ENCODE measurements at places on chromosomes 1 and 21.

GRCh38 chr1:192927496-192927895 is 118.7 kb downstream of the RGS2 start:
- DNase-seq, result no peak

- no peak for DNase-seq
These were observed 5.1 kb upstream of the MTFR1L start for GRCh38 chr1:25814549-25815087.

- DNase-seq, result peak; percentile 50
These were observed 80.0 kb downstream of the NDUFS5 start for GRCh38 chr1:39105841-39106765.

DNA sequence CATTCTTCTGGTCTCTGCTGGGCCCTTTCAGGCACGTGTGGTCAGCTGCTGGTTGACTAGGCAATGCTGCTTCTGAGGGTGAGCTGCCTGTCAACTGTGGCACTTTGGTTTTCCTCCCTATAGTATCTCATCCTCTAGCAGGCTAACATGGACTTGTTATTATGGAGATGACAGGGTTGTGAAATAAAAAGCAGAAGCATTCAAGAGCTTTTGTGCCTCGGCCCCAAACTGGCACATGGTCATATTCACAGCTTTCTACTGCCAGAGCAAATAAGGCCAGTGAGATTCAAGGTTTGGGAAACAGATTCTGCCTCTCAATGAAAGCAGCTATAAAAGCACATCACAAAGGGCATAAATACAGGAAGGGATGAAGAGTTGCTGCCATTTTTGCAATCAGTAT is 1.6 kb upstream of the ZNF124 start:
- DNase-seq, result no peak

GRCh38 chr1:156458181-156458503 is 42.4 kb downstream of the MEF2D start:
- no peak for DNase-seq

- no peak for DNase-seq
These were observed 800 bp upstream of the DNMT3L start for GRCh38 chr21:44262338-44263056.

DNA sequence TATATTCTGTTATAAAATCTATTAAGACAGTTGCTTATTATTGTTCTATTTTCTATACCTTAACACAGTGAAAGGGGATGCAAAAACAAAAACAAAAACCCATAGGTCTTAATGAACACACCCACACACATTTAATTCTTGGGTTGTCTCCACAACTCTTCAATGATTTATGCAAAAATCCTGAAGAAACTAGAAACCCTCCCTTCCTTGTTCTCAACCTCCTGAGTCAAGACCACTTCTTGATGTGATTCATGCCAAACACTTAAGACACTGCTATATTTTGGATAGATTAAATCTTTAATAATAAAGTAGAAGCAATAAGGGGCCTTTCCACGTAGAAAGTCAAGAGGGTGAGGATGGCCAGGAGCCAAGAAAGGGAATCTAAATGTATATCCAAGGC is 23.4 kb downstream of the SCAF4 start:
- no peak for DNase-seq

DNA sequence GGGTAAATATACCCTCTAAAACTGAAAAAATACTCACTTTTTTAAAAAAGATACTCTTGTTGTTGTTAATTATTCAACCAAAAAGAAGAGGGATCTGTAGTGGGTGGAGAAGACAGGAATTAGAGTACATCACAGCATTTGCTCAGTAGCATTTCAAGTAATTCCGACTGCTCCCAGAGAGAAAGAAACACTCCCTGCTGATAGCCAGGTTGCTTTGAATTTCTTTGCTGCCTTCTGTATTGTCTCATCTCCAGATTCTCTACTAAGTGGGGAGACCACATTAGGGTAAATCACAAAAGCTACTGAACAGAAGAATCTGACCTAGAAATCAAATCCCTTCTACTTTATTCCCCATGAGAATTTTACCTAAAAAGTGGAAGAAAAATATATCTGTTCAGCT is 661.1 kb downstream of the BRINP3 start:
- no peak for DNase-seq

DNA sequence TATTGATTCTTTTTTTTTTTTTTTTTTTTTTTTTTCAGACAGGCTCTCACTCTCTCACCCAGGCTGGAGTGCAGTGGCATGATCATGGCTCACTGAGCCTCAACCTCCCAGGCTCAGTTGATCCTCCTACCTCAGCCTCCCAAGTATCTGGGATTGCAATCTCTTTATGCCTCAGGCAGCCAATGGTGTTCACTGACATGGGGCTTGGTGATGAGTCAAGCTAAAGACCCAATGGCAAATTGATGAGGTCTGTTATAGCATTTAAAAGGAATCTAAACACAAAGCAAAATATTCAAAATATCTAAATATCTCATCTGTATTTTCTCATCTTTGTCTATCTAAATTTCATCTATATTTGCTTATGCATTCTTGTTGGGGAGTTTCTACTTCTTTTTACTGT is 30.5 kb upstream of the CAMSAP2 start:
- no peak for DNase-seq

DNA sequence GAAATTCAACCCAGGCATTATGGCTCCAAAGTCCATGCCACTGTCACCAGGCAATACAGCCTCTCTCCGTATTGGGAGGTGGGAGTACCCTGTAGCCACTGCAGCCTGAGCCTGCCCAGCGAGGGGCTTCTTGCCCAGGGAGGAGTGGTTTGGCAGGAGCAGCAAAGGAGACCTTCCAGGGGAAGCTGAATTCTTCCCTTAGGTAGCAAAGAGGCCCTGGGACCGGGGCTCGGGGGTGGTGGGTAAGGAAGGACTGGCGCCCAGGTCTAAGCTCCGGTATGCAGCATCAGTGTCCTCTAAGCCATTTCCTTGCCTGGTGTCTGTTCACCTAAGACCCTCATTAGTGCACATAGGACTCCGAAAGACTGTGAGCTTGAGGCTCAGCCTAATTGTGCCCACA is 17.0 kb downstream of the TNNT2 start:
- no peak for DNase-seq

DNA sequence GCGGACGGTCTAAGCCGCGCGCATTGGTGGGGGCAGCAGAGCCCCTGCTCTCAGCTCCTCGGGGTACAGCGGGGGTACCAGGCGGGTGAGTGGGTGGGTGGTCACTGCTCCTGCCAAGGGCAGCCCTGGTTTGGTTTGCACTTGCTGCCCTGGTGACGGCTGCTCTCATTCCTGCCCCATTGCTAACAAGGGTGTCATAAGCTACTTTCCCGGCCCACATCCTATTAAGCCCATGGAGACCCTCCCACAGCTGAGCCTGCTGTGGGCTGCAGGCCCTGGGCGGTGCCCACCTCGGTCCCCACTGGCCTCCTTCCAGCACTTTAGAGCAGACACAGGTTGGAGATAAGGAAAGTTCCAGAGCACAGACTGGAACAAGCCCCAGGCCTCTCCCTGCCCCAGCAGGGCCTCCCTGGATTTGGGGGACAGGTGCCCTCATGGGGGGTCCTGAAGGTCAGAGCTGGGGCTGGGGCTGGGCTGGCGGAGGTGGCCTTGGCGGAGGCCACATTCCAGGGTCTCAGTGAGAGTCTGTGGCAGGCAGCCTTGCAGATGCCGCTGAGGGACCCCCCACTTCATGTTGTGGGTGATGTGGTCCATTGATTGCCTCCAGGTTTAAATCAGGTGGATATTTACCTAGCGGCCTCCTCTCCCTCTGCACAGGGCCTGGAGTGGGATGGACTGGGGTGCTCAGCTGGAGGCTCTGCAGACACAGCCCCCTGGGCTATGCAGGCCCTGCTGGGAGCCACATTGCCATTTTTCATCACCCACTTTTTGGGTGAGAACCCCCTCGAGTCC is 27.0 kb downstream of the COL18A1 start:
- no peak for DNase-seq

DNA sequence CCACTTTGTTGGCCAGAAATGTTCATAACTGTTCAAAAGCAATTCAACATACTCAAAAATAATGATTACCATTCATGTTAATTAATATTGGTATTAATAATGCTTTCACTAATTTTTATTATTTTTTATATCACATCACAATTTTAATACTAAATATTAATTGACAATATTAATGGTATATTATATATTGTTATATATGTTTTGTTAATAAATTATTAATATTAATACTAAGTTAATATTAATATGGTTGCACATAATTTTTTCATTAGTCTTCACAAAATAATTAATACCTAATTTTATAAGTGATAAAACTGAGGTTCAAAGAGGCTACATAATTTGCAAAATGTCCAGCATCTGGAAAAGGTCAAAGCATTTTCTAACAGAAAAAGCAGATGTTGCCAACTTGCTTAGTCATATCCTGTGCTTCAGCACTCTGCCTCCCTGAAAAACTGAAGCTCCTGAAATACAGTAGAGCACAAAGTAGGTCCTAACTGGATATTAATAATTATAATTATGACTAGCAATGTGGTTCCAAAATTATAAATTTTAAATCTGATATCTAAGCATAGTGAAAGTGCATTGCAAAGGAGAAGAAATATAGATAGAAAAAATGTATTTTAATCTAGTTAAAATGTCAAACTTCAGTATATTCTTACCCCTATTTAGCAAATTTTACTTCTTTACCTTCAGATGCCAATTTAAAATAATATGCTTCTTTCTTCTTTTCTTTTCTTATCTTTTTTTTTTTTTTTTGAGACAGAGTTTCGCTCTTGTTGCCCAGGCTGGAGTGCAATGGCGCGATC is 123.2 kb upstream of the TNFSF4 start:
- no peak for DNase-seq

GRCh38 chr21:27653481-27653880 is 686.6 kb upstream of the ADAMTS5 start:
- DNase-seq, result no peak

DNA sequence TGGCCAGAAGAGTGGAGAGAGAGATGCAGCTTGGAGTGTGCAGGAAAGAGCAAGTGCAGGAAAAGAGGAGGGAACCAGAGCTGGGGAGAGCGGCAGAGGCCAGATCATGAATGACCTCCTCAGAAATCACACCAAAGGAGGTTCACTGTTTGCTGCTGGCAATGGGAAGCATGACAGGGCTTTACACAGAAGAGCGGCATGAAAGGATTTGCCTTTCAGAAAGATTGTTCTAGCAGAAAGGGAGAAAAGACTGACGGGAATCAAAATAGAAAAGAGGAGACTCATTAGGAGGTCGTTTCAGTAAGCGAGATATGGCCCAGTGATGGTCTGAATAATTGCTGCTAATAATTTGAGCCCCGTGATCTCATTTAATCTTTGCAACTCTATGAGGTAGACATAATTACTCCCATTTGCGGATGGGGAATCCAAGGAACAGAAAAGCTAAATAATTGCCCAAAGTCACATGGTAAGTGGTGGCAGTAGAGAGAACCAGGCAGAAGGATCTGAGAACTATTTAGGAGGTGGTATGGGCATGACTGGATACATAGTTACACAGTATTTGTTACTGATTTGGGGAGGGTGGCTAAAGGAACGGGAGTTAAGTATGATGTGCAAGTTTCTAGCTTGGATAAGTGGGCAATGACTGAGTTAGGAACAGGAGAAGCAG is 12.5 kb upstream of the HNRNPR start:
- DNase-seq, result no peak

DNA sequence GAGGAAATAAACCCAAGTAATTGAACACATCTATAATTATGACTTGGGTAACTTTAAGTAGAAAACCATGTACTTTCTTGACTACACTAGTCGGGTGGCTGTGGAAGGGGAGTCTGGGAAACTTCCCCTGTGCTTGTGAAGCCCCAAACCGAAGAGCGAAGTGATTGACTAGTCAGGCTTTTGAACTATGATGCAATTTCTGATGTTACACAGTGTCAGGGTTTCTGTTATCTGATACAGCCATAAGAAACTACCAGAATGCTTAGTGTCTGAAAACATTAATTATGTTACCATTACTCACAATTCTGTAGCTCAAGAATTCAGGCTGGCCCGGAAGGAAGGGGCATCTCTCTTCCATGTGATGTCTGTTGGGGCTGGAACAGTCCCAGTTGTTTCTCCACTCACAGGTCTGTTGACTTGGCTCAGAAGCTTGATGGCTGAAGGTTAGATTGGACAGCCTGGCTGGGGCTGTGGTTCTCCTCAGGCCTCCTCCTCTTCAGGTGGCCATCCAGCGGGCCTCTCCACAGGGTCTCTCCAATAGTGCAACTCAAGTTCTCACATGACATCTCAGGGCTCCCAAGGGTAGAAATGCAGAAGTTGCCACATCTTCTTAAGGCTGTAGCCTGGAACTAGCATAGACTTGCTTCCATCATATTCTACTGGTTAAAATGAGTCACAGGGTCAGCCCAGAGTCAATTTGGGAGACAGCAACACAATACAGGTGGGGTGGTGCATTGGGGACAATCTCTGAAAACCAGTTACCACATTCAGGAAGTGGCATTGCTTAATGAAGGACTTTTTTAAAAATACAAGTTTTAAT is 8.3 kb upstream of the C8B start:
- DNase-seq, result no peak

DNA sequence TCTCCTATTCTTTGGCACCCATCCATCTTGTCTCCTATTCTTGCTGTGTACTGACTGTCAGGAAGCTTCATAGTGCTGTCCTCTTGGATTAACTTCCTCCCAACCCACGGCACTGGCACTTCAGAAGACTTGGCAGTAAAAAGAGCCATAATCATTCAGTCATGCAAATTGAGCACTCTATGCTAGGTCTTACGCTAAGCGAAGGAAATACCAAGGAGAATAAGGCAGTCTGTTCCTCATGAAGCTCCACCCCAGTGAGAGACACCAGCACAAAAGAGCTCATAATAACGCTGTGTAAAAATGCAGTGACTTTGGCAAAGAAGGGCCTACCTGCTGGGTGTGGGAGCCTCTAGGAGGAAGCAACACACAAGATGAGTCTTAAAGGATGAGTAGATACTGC is 67.1 kb downstream of the GFI1 start:
- no peak for DNase-seq

GRCh38 chr1:186626356-186626932 is 53.8 kb downstream of the PTGS2 start:
- no peak for DNase-seq

DNA sequence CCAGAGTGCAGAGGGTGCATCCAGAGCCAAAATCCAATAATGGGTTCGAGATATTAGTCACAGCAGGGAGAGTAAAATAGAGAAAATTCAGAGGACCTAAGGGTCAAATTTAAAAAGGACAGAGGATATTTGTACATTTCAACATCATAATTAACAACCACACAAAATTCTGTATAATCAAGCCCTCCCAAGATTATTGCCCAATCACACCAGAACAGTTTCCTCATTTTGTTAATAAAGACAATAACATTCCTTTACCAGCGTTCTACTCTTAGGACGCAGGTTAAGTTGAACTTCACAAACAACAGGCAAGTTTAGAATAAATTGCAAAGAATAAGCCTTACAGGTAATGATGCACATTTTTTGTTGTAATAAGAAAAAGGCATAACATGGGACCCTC is 462.8 kb downstream of the PTPRC start:
- DNase-seq, result no peak

- DNase-seq, result no peak
These were observed 78.7 kb downstream of the TYW3 start for GRCh38 chr1:74811436-74812179.

- DNase-seq, result peak; percentile 16
These were observed 36.1 kb downstream of the ESRRG start for GRCh38 chr1:216686860-216687766.

- DNase-seq, result no peak
These were observed 59.8 kb upstream of the PLA2G4A start for GRCh38 chr1:186768906-186769305.
